ENCODE measurements at places on chromosomes 2 and 18. TPM values are rescaled to one million over a fixed set of nuclear protein-coding genes. Genes with fewer than 3 reads are reported as not detected.

The PDCD1 gene
- total RNA-seq = 0.62 TPM

DNA sequence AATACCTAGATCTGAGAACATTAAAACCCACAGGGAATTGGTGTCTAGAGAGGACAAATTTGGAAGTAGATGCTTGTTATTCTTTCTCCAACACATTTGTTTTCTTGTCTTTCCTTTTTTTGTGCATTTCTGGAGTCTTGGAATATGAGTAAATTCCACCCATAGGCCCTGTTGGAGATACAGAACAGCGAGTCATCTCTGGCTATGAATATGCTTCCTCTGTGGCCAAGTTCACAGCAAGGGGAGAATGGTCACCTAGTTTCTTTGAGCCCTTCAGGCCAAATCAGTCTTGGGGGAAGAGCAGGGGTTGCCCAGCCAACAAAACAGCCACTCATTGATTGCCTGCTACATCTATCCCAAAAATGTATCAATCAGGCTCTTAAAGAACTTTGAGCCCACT lies 31.3 kb downstream of the SP140L start:
- DNase-seq = no peak

The FOXD4L1 gene
- total RNA-seq = not detected

GRCh38 chr2:132825601-132826000 lies 155.6 kb upstream of the LYPD1 start:
- no peak for DNase-seq

The DSG4 gene
- total RNA-seq = not detected

DNA sequence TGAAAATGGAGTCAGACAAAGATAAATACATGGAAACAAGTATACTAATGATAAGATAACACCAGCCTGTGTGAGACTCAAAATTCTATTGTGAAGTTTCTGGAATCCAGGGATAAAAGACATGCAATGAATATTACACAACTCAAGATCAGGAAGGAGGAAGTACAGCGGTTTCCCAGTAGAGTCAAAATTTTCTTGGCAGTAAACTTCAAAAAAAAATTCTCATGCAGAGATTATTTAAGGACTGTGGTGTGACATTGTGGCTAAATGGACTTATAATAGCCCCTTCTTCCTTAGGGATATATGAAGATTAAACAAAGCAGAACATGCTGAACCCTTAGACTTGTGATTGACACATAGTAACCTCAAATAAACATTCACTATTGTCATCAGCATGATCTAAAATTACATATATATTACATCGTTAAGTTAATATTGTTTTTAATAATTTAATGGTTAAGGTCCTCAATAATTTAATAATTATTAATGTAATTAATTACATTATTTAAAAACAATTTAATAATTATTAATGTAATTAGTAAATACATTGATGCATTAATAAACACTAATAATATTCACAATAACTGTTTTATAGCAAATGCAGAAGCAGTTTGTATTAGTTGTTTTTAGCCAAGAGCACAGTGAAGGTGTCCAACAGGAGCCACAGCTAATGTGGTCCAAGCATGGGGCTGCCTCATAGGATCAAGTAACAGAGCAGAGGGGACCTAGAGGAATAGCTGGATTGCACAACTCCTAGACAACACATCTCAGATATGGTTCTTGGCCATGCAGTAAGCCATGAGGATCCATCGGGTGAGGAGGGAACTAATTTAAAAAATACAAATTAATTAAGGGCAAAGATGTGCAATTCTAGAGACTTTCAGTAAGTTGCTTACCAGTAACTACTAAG lies 77.3 kb downstream of the POLE4 start:
- DNase-seq = no peak

- no peak for DNase-seq
Observed at GRCh38 chr2:106561356-106561755, 74.2 kb downstream of the CD8B2 start.

Measured in G401 (cell line).